PC-9 (cell line): ENCODE measurements at places on chromosomes 2 and 18. TPM values are rescaled to one million over a fixed set of nuclear protein-coding genes. Genes with fewer than 3 reads are reported as not detected.
A peak's percentile ranks its signal among the peaks of the same experiment; 100 is the strongest.

- DNase-seq: no peak
Observed at GRCh38 chr2:239979243-239980023, 45.7 kb downstream of the NDUFA10 start.

DNA sequence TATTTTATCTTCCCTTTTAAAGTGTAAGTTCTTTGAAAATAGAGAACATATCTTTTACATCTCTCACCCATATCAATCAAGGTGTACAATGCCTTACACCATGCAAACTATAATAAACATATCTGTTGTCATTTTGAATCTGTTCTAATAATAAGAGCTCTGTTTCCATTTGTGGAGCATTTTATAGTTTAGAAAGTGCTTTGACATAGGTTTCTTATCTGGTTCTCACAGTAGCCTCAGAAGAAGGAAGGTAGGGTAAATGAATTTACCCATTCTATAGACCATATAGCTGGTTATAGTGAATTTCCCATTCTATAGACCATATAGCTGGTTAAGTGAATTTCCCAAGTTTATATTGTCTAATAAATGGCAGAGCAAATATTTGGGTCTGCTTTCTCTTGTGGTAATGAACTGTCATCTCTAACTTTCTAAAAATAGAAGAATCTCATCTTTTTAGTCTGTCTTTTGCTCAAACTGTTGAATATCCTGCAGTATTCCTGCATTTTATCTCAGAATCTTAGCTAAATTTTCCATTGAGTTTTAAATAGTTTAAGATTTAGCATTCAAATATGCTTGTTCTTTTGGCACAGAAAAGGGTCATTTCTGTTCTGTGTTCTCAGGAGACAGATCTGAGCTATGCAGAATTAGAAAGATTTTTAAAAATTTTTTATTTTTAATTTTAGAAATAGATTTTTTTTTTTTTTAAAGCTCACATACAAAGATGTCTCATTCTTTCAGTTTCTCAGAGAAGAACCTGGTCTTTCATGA is 80.7 kb upstream of the STON1 start:
- DNase-seq: no peak

DNA sequence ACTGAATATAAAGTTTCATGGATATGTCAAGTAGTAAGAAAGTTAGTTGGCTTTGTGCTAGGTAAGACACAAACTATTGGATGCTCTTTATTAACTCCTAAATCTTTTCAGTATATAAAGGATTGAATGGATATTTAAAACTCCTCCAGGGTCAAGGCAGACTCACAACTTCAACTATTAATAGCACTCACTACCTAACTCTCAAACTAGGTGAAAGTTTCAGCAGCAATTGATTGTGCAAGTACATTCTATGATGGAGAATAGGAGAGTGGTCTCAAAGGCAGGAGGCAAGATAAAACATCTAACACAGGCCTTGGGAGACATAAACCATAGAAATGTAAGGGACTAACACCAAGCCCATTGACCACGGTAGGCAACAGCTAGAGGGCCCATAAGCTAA is 328.9 kb upstream of the CHAC2 start:
- DNase-seq: no peak

DNA sequence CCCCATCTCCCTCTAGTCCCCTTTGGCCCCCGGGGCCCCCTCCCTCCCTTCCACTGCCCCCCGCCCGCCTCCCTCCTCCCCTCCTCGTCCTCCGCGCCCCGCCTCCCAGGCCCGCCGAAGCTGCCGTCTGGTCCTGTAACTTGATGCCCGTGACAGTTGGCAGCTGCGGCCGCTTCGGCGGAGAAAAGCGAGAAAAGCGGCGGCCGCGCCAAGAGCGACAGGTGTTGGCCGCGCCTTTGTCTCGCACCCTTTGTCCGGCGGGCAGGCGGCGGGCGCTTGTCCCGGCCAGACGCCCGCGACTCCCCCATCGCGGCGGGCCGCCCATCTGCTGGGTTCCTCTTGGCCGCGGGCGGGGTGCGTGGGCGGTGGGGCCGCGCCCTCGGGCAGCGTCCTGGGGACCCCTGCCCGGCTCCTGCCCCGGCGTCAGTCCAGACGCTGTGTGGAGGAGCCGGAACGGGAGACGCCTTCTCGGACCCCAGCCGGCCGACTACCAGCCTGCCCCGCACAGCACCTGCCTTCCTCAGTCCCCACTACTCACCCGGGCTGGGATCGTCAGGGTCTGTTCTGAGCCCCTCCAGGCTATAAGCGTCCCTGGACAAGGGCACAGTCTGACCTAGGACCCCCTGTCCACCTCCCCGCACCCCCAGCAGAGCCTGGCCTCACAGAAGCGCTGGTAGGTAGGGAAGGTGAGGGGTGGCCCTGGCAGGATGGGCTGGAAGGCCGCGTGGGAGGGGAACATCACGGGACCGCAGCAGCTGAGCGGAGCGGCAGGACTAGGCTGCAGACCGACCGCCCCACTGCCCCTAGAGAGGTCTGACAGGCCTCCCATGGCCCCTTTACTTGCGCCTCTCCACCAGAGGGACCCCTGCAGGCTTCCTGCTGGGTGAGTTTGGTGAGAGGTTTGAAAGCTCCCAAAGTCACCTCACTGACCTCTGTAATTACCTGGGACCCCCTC is 1.2 kb upstream of the HES6 start:
- DNase-seq: peak; percentile 61

DNA sequence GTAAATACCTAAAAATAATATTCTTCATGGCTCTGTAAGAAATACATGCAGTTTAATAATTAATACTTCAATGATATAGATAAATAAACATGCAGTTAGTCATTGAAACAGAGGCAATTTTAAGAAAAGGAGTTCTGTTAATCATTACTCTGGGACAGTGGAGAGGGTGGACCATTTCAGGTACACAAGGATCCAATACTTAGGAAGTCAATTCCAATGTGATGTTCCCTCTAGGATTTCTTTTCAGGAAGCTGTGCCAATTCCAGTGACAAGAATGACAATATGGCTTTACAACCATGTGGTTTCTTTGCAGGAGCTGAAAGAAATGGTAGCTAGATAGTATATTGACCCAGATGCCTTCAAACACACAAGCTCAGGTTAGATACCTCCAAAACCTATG is 175.8 kb upstream of the NETO1 start:
- DNase-seq: no peak

GRCh38 chr2:159922563-159922962 is 124.6 kb upstream of the CD302 start:
- no peak for DNase-seq

DNA sequence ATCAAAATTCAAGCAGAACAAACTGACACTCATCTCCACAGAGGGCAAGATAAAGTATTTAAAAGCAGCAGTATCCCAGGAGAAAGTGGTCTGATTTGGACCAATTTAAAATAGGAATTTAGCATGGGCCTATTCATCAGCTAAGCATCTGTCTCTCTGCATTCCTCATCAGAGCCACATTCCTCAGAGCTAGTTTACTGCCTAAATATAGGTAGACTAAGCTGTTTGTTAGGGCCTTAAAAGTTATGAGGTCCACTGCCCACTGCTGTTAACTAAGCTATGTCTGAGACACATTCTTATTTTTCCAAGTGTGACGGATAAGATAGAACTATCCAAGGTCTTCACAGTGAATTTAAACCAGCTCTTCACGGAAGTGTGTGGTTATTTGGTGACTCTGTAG is 17.6 kb downstream of the NEB start:
- DNase-seq: no peak

GRCh38 chr2:197191177-197191939 is 119.2 kb downstream of the ANKRD44 start:
- no peak for DNase-seq

Gene CAPN14
- 0.35 TPM in 2 replicates for total RNA-seq

- DNase-seq: no peak
Observed at GRCh38 chr2:230779126-230779525, 66.5 kb downstream of the CAB39 start.

DNA sequence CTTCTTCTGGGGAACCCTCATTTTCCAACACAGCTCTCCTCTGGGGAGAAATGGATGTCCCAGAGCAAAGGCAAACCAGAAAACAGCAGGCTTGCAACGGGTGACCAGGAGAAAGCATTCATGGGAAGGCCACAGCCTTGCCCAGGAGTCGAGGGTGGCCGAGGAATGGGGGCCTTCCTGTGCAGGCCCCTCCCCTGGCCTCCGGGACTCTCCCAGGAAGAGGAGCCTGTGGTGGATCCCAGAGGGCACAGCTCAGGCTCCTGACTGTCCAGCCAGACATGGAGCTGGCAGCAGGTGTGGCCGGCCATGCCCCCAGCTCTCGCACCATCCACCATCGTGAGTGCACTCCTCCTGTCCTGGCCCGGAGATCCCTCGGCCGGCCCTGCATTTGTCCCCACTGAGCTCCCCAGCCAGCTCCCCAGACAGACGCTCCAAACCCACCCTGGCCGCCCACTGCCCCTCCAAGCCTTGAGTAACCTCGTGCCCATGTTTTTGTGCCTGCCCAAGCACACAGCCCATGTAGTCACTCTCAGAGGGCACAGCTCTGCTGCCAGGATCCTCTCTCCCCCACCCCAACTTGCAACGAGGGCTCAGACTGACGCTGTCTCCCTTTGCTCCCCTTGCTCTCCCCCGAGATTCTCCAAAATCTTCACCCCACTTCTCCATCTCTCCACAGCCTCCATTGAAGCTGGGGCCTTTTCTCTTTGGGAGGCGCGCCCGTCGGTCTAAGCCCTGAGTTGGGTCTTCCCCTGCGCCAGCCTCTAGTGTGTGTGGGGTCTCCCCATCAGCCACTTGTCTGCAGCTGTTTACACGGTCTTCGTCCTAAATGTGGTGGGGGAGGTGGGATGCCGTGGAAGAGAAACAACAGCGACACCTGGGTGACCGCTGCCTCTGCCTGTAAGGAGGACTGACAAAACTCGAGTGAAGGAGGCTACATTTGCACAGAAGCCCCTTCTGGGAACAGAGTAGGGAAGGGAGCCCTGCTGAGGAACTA is 9.8 kb downstream of the PRLH start:
- DNase-seq: no peak
